NCI-H1417 (cell line): ENCODE measurements at places on chromosomes 1 and 21.

DNA sequence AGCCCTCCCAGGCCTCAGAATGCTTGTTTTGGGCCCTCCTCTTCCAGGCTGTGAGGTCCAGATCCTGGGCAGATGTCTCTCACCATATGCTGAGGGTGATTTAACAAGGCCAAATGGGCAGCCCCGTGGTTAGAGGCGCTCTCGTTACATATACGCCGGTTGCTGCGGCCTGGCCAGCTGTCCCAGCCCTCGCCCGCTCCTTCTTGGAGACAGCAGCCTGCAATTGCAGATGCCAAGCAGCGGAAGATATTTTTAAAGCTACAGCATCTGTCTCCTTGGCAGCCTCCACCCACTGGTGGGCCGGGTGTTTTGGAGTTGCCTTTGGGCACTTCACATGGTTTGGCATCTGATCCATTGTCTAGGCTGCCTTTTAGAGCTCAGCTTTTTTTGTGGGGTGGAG is 178.8 kb upstream of the NFIA start:
- no peak for DNase-seq

DNA sequence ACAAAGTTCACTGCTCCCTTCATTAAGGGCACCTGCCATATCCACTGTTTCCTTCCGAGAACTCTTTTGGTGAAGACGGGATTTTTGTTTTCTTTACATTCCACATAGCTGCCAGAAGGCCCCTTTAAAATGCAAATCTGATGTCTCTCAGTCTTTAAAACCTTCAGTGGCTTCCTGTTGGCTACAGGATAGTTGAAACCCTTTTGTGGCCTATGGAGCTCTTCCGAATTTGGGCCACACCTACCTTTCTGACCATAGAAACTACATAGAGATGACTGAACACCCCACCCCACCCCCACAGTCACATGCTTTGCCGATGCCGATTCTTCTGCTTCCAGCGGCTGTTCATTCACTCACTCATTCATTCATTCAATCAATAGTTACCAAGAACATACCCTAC is 502.6 kb downstream of the KIF26B start:
- no peak for DNase-seq

DNA sequence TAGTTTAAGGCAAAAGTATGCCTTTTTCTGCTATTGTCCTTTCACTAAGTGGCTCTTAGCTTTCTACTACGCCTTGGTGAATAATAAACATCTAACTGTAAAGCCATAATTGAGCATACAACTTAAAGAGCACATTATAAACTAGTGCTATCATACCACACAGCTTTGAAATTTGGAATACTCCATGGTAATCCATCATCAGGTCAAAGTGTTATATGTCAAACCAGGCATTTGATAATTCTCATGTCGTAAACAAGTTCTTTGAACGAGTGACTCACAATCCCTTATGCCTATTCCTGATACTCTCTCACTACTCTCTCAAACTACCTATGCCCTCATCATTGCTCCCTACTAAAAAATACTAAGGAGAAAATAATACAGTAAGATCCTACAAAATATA is 60.3 kb upstream of the FMN2 start:
- DNase-seq = no peak

DNA sequence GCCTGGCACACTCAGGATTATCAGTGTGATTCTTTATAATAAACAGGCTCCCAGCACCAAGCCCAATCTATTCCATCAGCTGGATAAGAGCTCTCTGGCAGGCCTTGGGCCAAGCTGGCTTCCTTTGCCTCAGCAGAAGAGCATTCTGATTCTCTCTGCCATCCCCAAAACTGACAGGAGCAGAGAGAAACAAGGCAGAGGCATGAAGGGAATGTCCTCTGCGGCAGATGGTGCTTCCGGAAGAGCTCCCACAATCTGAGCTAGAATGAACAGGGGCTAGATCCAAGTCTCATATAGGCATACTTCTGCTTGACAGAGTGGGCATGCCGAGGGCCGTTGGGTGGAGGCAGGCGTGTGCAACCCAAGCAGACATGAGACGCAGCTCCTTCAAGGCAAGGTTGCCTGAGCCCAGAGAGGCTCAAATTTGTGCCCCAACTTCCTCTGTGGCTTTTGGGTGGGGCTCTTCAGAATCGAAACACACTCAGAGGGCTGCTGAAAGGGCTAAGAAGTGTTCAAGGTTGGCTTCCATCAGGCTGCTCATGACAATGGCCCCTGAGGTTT is 4.0 kb downstream of the CAPN2 start:
- DNase-seq = no peak

DNA sequence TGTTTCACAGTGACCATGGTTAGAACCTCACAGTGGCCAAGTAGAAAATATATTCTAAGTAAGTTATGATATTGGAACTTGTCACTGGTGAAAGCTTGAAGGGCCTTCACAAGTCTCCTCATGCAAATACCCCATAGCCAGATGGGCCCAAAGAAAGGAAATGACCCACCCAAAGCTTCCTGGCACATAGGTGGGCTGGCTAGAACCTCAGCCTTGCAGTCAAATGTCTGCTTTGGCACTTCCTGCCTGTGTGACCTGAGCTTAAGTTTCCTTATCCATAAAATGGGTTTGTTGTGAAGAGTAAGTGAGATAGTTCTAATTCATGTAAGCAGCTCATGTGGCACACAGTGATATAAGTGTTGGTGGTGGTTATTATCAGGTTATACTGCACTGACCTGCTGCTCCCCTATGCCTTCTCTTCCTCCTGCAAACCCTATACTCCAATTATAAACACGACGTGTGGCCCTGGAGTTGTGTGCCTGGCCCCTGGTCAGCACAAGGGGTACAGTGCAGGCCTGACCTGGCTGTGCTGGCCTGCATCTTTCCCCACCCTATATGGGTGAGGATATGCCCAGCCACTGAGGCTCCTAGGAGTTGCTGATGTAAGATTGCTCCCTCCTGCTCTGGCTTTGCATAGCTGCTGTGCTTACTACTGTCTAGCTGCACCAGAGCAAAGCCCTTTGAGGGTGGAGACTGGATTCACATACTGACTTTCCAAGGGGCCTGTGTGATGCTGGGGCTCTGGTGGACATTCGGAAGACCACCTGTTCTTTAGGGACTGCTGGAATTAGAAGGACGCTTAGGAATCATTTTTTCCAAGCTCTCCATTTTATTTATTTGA is 4.7 kb upstream of the SLFNL1 start:
- DNase-seq = no peak
